ENCODE measurements at places on chromosomes 7 and 10. TPM values are rescaled to one million over a fixed set of nuclear protein-coding genes. Genes with fewer than 3 reads are reported as not detected.

DNA sequence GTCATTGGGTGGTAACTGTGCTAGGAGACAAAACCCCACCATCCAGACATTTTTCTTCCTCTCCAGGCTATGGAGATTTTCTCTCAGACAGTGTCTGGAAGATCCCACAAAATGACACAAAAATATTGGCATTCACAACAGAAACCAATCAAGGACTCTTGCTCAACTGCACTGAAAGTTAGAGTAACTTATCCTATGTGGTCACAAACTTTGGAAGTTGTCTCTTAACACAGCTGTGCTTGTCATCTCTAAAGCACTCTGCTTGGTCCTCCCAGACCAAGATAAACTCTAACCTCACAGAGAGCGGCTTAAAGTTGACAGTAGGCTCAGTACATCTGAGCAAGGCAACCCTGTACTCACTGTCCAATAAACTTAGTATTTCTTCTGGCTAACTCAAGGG is 74.9 kb downstream of the AKR1C4 start:
- no peak for ATAC-seq

- no peak for ATAC-seq
Observed at GRCh38 chr10:19546224-19546623, 270.0 kb upstream of the PLXDC2 start.

GRCh38 chr10:129849452-129849750 is 114.7 kb downstream of the EBF3 start:
- no peak for ATAC-seq

DNA sequence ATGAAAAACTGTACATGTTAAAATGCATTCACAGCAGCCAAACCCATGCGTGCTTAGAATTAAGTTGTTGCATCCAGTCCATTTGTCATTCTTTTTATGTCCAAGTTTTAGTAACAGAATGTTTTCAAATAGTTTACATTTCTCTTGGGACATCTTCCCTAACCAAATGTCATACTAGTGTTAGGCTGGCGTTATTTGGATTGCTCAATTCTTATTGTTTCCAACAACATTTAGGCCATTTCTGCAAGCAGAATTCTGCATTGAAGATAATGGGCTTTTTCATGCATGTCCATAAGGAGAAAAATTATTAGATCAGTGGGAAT is 203.0 kb downstream of the HIBADH start:
- no peak for ATAC-seq

DNA sequence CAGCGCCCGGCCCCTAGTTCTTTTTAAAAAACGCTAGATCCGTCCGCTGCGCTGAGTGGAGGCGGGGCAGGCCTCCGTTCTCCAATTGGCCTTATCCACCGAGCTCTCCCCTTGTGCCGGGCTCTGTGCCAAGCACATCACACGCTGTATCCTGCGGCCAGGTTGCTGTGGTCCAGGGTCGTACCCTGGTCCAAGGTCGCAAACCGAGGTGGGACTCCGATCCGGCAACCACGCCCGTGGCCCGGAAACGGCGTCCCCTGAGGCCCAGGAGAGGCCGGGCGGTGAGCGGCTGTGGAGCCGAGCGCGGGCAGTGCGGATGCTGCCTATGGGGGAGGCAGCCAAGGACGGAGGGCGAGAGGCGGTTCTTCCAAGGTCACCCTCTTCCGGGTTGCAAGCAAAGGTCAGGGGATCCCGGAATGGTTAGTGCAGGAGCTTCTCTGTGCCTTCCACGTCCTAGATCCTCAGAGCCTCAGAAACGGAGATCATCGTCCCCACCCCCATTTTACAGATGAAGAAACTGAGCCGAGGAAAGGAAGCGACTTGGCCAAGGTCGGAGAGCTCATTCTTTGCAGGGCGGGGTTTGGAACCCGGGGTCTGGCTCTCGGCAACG is 72.4 kb upstream of the LRRC4 start:
- ATAC-seq, result no peak

- no peak for ATAC-seq
Observed at GRCh38 chr10:30865141-30865926, 166.3 kb downstream of the ZNF438 start.

DNA sequence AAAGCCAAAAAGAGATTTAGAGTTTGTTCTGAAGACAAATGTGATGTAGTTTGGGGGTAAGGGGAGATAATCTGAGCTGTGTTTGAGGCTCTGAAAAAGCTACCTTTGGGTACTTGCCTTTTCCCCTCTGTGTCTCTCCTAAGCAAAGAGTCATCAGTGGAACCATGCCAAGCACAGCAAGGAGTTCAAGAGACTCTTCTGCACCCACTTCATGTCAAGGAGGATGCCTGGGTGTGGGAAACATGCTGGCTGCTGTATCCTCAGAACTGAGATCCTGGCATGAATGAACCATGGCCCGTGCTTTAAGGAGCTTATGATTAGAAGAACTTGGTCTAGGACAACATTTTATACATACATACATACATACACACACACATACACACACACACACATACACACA is 142.9 kb downstream of the NOC3L start:
- no peak for ATAC-seq

GRCh38 chr7:37853468-37853867 is 5.1 kb downstream of the NME8 start:
- no peak for ATAC-seq

GRCh38 chr7:77867537-77867865 is 68.9 kb downstream of the PHTF2 start:
- no peak for ATAC-seq

DNA sequence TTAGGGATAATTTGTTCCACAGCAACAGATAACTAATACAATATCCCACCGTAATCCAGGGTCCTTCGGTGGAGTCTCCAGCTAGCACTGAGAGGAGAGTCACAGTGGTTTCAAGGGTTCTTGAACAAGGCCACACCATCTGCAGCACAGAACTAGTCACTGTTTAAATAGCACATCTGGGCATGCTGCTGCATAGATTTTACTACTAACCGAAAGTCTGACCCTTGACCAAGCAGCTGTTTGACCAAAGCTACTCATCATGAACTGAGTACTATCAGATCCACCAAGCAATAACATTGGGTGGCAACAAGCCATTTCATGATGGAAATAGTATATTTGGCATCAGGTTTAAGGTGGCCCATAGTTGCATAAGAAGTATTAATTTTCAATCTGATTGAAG is 53.2 kb downstream of the ANKMY2 start:
- no peak for ATAC-seq

- ATAC-seq, result no peak
Observed at GRCh38 chr7:155821851-155822250, 9.6 kb upstream of the SHH start.

Gene ASCC1
- total RNA-seq, result 35.8 TPM

Gene RINT1
- 26.0 TPM for total RNA-seq

- no peak for ATAC-seq
Observed at GRCh38 chr7:113813471-113813870, 105.3 kb downstream of the PPP1R3A start.

Gene H2AZ2
- total RNA-seq, result 134 TPM

DNA sequence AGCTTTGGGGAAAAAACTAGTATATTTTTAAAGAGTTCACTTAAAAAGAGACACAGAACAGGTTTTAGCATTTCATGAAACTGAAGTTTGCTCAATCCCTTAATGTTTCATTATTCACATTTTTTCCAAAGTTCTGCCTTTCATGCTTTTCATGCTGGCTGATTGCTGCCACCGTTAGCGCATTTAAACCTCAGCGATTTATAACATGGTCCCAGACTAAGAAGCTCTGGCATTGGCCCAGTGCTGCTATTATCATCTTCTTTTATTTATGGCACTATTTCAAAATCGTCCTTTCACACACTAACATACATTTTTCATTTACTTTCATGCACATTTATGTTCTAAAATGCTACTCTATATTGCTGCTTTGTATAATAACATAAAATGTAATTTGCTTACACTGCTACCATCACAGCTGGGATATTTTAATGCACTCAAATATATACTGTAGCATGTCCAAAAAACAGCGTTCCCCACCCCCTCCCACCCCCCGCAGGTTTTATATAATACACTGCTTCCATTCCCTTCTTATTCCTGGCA is 141.9 kb downstream of the MPP7 start:
- ATAC-seq, result no peak

DNA sequence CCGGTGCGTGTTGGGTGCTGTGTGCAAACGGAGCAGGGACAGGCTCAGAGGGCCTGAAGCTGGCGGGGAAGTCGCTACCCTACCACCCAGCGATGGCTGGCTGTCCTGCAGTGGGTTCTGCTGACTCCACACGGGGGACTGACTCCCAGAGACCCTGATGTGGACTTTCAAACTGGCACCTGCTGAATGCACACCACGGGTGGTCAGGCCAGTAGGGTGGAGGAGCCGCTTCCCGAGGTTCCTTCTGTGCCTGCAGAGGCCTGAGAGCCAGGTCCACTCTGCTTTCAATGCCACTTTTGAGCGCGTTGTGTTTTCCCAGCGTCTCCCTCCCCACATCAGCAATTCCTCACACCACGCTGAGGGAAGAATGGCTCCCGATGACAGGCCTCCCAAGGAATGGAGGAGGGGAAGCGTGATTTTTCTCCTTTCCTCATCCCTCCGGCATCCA is 135.3 kb downstream of the ADARB2 start:
- ATAC-seq, result peak; percentile 82

Gene STRIP2
- total RNA-seq, result 2.0 TPM

DNA sequence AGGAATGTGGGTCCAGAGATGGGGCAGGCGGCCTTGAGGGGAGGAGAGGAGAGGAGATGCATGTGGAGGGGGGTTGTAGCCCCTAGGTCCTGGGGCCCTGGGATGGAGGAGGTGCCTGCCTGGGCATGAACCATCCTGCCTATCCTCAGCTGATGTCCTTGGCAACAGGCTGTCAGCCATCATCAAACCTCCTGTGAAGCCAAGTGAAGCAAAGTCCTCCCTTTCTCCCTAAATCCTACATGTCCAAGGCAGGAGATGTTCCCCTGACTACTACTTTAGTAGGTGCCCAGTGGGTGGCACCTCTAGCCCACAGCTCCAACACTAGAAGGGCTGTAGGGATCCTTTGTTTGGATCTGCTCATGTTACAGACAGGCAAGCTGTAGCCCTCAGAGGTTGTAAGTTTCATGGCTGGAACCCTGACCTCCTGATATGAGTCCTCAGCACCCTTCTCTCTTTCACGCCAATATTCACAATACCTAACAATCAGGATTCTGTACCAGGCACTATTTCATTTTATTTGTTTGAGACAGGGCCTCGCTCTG is 66.6 kb upstream of the SYPL1 start:
- peak; percentile 38 for ATAC-seq

DNA sequence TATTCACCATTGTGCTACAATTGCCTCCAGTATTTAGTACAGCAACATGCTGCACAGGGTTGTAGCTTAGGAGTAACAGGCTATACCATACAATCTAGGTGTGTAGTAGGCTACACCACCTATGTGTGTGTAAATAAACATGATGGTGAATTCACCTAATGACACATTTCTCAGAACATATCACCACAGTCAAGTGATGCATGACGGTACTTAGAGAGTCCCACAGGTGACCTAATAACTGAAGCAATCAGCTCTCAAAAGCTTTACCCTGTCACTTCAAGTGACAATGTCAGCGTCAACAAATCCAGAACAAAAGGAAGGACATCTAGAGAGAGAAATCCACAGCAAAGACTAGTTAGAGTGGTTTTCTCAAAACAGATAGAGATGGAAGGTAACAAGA is 38.8 kb downstream of the CCNJ start:
- no peak for ATAC-seq

- no peak for ATAC-seq
Observed at GRCh38 chr7:4959893-4960292, 906 bp upstream of the MMD2 start.

DNA sequence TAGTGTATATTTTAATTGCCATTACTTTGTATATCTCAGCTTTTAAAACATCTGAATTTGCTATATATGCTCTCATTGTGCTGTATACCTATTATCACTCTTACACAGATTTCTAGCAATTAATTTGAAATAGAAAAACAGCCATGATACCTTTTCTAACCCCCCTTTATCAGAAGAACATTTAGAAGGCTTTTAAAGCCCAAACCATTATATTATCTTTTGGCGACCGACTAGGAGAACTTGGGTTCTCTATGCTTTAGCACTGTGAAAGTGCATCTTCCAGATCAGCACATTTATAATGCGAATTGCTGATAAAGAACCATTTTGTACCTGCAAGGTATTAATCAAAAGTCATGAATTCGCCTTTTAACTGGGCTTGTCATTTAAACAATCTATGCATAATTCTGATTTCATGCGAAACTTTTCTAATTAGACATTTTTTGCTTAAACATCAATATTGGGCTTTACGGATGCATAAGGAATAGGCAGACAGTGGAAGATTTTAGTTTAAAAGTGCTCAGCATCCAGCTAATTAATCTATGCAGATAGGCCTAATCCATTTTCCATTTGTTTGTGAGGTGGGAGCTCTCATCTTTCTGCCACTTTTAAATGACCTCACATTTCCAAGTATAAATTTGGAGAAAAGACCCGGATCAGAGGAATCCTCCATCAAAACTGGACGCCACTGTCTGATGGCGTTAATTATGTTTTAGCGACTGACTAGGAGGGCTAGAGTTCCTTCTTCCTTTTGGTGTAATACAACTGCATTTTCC is 1.2 kb upstream of the MLLT10 start:
- ATAC-seq, result no peak

Gene XRCC2
- 1.2 TPM for total RNA-seq

Gene COMMD3
- total RNA-seq, result 91.5 TPM

GRCh38 chr10:119526621-119527592 is 15.6 kb downstream of the RGS10 start:
- no peak for ATAC-seq

GRCh38 chr7:134949171-134949570 is 37.1 kb upstream of the AGBL3 start:
- ATAC-seq, result no peak

Gene ACHE
- total RNA-seq, result 7.1 TPM

- ATAC-seq, result no peak
Observed at GRCh38 chr10:118810796-118811505, 56.2 kb upstream of the CACUL1 start.

- no peak for ATAC-seq
Observed at GRCh38 chr7:43749383-43749940, 9.0 kb upstream of the BLVRA start.

Gene WDFY4
- 0.13 TPM for total RNA-seq

- no peak for ATAC-seq
Observed at GRCh38 chr10:98790817-98791216, 344.1 kb upstream of the HPS1 start.

DNA sequence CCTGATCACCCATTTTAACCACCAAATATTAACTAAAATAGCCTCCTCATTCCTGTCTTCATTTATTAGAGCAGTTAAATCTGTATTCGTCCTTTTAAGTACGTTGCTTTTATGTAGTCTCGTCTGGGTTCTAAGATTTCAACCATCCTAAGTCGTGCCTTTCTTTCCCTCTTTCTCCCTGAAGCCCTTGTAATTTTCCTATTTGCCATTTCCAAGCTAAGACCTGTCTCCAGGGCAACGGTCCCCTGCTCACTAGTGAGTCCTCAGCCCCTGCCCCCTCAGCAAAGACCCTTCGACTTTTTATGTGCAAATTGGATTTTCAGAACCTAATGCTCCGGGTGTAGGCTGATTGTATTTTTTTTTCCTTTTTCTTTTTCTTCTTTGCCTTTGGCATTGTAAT is 16.1 kb upstream of the MEST start:
- ATAC-seq, result peak; percentile 37

Gene KNDC1
- total RNA-seq, result 0.23 TPM

GRCh38 chr7:128378637-128379036 is 17.1 kb upstream of the PRRT4 start:
- ATAC-seq, result no peak

GRCh38 chr7:149714081-149714909 is 59.1 kb downstream of the ZNF467 start:
- peak; percentile 93 for ATAC-seq

- ATAC-seq, result no peak
Observed at GRCh38 chr7:106068538-106068961, 43.6 kb downstream of the SYPL1 start.

- no peak for ATAC-seq
Observed at GRCh38 chr7:135980665-135981180, 3.6 kb upstream of the MTPN start.

Gene GIMAP6
- not detected for total RNA-seq

Gene SPDYE9
- total RNA-seq, result 2.2 TPM
